ENCODE measurements at places on chromosomes 7 and 10.

DNA sequence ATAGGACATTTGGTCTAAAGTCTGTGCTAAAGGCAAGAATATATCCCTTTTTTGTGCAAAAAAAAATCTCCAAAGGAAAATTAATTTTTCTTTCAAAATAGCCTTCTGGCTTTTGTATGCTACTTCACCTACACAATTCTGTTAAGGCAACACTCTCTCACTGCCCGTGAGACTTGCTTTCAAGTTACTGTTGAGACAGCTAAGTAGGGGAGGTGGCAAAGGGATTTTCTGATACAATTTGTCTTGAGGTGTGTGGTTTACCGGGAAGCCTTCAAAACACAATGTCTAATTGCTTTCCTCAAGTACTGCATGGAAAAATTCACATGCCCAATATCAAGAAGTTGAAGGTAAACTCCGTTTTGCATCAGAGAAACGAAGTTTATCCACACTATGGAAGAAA, 50.8 kb upstream of the RSU1 start:
- DNase-seq, result no peak

DNA sequence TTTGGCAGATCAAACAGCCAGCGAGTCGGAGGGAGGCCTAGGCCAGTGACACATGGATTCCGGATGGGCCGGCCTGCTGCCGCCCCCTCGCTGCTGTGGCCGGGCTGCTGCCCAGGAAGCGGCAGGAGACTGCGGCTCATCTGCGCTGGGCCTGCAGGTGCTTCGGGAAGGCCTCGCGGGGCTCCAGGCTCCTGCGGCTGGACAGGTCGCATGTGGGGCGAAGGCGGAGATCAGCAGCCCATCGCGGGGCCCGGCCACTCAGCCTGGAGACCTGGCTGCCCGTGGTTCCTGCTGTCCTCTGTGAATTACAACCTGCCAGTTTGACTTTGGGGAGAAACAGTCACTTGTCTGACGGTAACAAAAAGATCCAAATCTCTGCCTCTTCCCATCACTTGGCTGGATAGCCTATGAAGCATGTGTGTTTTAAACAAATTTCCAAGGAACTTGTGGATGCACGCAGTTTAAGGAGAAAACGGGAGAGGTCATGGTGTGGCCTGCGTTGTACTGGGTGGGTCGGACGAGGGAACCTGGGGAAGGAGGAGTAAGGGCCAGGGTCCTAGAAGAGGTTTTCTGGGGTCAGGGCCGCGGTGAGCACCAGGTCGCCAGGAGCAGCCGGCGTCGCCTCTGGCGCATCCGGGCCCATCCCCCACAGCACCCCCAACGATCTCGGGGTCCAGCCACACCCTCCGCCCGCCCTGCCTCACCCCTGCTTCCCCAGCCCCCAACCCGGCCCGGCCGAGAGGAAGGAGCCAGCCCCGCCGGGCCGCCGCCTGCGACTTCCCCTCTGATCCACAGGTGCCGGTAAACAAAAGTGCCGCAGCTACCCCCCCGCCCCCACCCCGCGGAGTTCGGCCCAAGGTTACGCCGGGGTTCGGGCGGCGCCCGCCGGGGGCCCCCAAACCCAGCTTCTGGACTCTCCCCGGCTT, 1.6 kb downstream of the SPOCK2 start:
- DNase-seq, result peak; percentile 43

- DNase-seq, result peak; percentile 56
Observed at GRCh38 chr7:44808914-44809393, 12.5 kb downstream of the PPIA start.

DNA sequence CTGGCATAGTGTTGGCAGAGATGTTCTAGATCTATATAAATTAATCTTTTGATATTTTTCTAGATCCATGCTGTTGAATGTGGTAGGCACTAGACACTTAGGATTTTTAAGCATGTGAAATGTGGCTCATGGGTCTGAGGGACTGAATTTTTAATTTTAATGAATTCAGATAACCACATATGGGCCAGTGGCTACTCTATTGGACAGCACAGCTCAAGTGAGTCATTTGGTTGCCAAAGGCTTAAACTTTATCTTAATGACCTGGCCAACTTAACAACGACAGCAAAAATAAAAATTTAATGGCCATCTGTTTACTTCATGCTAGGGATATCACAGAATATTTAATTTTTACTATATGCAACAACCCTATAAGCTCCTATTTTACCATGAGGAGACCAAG, 61.4 kb downstream of the CDK14 start:
- DNase-seq, result no peak

DNA sequence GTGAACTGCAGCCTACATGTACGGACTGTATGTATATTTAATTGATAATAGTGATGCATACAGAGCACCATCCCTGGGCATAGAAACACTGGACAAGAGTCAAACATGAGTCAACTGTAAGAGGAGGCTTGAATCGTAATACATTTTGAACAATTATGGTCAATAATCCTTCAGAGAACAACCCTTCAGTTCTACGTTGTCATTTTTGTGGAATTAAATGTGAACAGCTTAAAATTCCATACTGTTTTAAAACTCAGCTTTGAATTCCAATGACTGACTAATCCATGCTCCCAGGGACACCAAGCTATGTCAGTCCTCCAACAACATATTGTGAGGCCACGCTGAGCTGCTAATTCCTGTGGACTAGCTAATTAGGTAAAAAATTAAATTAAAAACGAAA, 41.5 kb upstream of the KMT2E start:
- no peak for DNase-seq

GRCh38 chr7:138875794-138876193, 77.8 kb upstream of the ATP6V0A4 start:
- peak; percentile 86 for DNase-seq

DNA sequence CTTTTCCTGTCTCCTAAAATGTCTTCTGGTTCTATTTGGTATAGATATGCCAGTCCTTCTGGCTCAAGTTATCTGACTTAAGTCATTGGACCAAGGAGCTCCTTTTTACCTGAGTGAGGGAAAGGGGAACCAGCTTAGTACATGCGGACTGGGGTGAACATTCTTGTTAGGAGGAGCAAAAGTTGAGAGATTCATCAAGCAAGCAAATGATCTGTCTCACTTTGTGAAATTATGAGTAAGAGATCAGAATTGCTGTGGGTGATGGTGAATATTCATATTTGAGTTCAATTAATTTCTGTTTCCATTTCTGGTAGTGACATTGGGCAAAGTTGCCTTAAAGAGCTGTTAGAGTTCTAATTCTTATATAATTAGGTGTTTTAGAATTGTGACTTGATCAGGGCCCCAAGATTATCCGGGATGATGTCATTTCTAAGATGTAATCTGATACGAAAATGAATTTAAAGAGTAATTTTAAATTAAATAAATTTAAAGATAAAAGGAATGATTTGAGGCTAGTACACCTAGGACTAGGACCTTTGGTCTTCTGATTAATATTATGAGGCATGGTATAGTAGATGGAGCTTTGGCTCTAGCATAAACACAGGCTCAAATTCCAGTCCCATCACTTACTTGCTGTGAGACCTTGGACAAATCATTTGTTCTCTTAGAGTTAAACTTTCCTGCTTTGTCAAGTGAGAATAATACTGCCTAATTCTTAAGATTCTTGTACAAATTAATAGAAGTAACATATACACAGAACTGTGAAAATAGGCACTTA, 60.4 kb upstream of the STRIP2 start:
- no peak for DNase-seq

GRCh38 chr7:78232806-78233205, 434.2 kb downstream of the PHTF2 start:
- no peak for DNase-seq

DNA sequence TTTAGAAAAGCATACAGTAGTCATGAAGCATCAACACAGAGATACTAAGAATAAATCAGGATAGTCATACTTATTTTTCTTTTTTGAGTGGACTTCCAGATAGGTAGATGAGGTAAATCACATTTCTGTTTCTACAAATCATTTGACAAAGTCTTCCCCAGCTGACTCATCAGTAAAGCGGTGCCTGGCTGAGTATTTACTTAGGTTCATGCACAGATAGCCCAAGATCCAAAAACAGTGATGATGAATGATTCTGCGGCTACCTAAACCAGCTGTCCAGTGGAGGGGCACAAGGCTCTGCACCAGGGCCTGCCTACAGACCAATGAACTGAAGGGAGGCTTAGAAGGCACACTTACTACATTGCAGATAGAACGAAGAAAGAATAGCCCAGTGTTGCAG, 113.1 kb downstream of the PARP12 start:
- no peak for DNase-seq

- peak; percentile 54 for DNase-seq
Observed at GRCh38 chr7:157339777-157340677, 3.2 kb downstream of the DNAJB6 start.

DNA sequence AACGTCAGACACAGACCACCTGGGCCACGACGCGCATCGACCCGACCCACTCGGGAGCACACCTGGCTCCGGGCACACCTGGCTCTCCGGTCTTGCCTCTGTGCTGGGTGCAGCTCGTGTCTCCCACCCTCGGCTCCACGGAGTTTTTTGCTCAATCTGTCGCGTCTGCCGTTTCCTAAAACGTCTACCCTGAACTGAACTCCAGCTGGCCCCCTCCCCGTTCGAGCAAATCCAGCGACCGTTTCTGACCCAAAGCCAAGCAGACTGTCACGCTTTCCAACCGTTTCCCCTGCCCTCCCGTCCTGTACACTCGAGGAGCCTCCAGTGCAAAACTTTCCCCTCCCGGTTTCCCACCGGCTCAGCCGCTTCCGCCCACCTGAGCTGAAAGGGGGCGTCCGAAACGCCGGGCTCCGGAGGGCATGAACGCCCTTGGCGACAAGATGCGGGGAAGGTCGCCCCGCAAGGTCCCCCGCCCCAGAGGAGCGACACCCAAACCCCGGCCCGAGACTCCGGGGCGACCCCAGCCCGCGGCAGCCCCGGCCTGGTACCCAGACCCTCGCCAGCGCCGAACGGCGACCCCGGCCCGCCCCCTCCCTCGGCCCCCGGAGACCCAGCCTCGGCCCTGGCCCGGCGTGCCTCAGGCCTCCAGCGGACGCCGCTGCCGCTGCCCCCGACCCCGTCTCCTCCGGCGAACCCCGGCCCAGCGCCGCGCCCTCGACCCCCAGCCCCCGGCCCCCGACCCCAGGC, 557 bp downstream of the CYTH3 start:
- peak; percentile 39 for DNase-seq

- DNase-seq, result no peak
Observed at GRCh38 chr7:92732316-92733036, 103.9 kb downstream of the CDK6 start.

DNA sequence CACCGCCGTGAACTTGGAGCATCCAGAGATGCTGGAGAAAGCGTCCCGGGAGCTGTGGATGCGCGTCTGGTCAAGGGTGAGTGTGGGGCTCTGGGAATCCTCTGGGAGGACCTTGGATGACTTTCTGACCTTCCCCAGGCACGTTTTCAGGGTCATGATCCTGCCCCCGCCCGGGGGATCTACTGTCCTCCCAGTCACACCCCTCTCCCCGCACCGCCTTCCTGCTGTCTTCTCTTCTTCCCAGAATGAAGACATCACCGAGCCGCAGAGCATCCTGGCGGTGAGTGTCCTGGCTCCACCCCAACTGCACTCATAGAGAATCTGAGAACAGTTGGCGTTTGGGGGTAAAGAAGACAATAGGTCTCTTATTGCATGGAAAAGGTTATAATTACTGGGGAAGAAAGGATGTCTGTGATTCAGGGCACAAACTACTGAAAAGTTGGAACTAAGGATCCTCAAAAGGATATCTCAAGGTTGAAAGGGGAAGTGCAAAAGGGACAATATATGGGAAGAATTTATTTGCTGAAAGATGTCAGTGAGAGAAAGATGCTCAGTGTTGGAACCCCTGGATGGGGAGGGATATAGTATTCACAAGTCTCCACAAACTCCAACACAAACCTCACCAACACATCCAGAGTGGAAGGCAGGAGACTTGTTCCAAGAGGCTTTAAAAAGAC, 1.9 kb downstream of the GSTK1 start:
- DNase-seq, result no peak

DNA sequence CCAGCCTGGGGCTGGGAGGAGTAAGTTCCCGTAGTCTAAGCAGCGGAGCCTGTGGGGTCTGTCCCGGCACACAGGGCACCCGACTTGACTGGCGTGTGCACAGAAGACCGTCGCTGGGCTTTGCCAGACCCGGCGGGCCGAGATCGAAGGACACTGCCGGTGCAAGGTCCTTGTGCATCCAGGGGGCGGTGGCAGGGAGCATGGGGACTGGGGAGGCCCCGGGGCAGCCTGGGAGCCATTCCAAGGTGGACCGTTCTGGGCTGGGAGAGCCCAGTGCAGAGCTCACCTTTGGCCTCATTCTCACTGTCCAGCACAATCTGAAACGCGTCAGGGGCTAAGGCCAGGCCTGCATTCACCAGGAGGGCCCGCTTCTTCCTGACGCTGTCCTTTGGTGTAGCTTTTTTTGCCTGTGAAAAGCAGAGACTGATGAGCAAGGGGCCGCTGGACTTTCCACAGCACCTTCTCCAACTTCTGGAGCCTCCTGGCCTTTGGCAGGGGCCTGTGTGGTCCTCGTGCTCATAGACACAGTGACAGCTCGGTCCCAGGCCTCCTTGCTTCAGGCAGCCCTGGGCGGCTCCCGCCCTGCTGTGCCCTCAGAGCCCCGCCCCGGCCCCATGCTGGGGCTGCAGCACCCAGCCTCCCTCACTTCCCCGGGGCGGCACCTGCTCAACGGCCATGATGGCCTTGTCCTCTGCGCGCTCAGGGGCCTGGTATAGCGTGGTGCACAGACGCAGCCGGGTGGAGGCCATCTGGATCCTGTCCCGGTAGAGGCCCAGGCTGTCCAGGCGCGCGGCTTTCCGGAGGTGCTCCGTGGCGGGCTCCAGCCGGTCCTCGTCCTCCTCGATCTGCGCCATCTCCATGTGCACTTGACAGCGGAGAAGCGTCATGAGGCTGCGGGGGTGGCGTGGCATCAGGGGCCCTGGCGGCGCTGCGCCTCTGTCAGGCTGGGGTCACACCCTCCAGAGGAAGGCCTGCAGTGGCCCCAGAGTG, 20.3 kb downstream of the CFAP46 start:
- DNase-seq, result no peak

DNA sequence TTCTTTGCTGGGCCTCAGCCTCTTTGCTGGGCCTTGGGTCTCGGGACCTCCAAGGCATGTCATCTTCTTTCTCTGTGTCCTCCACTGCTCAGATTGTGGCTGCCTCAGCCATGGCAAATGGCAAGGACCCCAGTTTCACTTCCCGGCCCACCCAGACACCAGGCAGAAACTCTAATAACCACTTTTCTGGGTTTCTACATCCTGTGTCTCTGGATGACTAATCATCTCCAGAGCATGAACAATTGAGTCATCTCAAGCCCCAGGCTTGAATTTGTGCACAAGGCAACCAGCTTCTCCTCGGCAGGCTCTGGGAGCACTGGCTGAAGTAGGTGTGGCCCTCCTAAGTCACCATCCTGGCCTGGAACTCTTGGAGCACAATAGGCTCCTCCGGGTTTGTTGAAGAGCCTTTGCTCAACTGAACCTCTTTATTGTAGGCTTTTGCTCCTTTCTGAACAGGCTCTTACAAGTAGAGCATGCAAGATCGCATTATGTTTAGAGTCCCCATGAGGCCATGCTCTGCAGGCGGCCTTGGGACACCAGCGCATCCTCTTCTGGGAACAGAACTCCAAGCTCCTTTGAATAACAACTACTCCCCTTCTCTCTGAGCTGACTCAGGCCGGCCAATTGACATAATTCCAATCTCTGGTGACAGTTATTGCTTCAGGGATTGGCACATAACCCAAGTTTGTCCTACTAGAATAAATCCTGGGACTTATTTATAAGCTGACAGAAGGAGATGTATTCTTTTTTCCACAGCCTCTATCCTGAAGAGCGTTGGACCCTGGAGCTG, 218.1 kb downstream of the WDR11 start:
- no peak for DNase-seq

- no peak for DNase-seq
Observed at GRCh38 chr7:88628363-88629085, 131.0 kb upstream of the ZNF804B start.

- no peak for DNase-seq
Observed at GRCh38 chr7:51226063-51226755, 90.4 kb downstream of the COBL start.

- no peak for DNase-seq
Observed at GRCh38 chr10:78942091-78942501, 126.7 kb upstream of the ZMIZ1 start.

Data from SW480 (cell line).